ENCODE measurements at places on chromosomes 1 and 21.

GRCh38 chr1:117092594-117092993, 29.0 kb downstream of the TRIM45 start:
- no peak for DNase-seq
- no peak overlapping the region for H3K4me3 ChIP-seq
- H3K27me3 ChIP-seq: no peaks in the 10 kb centered on the region
- H3K4me1 ChIP-seq: peaks cover 2% of the 10 kb centered on the region

GRCh38 chr1:87202451-87202850, 126.2 kb upstream of the LMO4 start:
- no peak overlapping the region for H3K27ac ChIP-seq
- peaks cover 3% of the 10 kb centered on the region for H3K4me1 ChIP-seq
- peaks cover 53% of the 10 kb centered on the region for H3K27me3 ChIP-seq
- H3K4me3 ChIP-seq: peak overlapping the region; percentile 1
- H3K36me3 ChIP-seq: no peaks in the 10 kb centered on the region

DNA sequence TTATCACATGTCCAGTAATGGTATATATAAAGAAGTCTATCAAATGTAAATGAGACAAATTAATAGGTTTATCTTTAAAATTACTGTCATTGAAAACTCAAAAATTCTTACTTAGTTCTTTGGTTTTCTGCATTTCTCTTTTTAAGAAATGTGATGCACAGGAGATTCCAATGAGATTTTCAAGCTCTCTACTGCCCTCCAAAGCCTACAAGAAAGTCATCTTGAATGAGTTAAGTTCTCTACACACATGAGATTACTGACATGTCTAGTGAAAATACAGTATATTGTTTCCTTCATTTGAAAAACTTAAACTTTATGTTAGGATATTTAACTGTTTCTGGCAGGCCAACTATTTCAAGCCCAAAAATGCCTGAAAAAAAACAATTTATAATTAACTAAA, 68.8 kb downstream of the ITGB3BP start:
- H3K27ac ChIP-seq: no peak overlapping the region
- peaks cover 3% of the 10 kb centered on the region for H3K36me3 ChIP-seq
- no peak overlapping the region for H3K4me3 ChIP-seq

GRCh38 chr1:22606161-22606560, 30.3 kb upstream of the C1QA start:
- H3K4me1 ChIP-seq: no peaks in the 10 kb centered on the region
- H3K27me3 ChIP-seq: peaks cover 57% of the 10 kb centered on the region
- H3K4me3 ChIP-seq: no peak overlapping the region
- no peaks in the 10 kb centered on the region for H3K36me3 ChIP-seq
- H3K27ac ChIP-seq: no peak overlapping the region
- no peak for DNase-seq

DNA sequence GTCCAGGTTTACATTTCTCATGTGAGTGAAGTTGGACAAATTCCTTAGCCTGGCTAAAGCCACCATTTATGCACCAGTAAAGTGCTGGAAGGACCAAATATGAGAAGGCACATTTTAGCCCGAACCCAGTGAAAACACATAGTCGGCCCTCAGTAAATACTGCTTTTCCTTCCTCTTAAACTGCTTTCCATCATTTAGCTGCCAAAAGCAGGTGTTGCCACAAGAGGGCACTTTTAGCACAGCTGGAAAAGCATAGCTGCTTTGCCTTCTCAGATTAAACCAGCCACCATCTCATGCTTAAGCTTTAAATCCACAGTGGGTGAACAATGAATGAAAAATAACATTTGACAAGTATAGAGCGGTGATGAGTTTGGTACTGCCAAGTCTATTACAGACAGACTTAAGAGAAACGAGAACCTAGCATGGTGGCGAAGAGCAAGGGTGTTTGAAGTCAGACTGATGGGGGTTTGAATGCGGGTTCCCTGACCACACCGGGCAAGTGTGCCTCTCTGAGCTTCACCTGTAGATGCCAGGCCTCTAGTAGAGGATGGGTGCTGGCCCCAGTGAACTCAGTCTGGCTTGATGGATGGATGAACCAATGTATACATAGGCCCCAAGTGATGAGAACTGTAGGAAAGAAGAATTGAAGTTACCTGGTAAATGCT, 57.8 kb downstream of the SLC35D1 start:
- H3K4me1 ChIP-seq: peaks cover 11% of the 10 kb centered on the region
- H3K27ac ChIP-seq: peak overlapping the region; percentile 77
- no peak overlapping the region for H3K4me3 ChIP-seq
- DNase-seq: peak; percentile 37

- DNase-seq: no peak
- H3K36me3 ChIP-seq: no peaks in the 10 kb centered on the region
- no peaks in the 10 kb centered on the region for H3K4me1 ChIP-seq
- H3K27ac ChIP-seq: no peak overlapping the region
- peaks cover 24% of the 10 kb centered on the region for H3K27me3 ChIP-seq
Measured at GRCh38 chr1:178593515-178593914, 80.6 kb downstream of the TEX35 start.

DNA sequence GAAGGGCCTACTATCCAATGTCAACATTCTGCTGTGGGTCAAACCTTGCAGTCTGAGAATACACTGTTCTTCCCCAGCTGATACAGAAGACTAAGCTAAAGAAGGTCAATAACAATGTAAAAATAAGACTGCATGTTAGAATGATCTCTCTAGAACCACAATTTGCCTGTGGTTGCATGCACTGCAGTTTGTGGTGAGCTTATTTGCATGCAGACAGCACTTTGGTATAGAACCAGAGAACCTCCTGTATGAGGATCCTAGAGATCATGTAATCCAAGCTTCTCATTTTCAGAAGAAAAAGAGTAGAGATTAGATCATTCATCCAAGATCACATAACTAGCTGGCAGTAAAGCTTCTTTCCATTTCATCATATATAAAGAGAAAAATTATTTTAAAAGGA, 15.8 kb downstream of the SYNJ1 start:
- H3K36me3 ChIP-seq: peaks cover 6% of the 10 kb centered on the region
- H3K4me1 ChIP-seq: peaks cover 44% of the 10 kb centered on the region
- DNase-seq: no peak

DNA sequence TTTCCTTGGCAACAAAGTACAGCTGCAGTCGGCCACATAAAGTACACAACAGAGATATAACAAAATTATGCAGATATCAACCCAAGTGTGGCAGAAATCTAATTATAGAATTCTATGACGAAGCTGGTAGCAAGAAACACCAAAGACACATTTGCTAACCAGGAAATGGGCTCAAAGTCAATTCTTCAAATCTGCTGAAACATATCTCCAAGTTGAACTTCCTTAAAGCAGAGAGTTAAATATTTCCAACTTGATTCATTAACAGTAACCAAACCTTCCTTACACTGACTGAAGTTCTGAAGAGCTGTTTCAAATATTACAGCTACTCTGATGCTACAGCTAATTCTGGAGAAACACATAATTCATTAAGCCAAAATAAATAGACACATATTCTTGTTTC, 67.6 kb upstream of the SDC3 start:
- no peak overlapping the region for H3K4me3 ChIP-seq
- peaks cover 39% of the 10 kb centered on the region for H3K4me1 ChIP-seq
- peaks cover 74% of the 10 kb centered on the region for H3K36me3 ChIP-seq
- H3K27ac ChIP-seq: peak overlapping the region; percentile 66

DNA sequence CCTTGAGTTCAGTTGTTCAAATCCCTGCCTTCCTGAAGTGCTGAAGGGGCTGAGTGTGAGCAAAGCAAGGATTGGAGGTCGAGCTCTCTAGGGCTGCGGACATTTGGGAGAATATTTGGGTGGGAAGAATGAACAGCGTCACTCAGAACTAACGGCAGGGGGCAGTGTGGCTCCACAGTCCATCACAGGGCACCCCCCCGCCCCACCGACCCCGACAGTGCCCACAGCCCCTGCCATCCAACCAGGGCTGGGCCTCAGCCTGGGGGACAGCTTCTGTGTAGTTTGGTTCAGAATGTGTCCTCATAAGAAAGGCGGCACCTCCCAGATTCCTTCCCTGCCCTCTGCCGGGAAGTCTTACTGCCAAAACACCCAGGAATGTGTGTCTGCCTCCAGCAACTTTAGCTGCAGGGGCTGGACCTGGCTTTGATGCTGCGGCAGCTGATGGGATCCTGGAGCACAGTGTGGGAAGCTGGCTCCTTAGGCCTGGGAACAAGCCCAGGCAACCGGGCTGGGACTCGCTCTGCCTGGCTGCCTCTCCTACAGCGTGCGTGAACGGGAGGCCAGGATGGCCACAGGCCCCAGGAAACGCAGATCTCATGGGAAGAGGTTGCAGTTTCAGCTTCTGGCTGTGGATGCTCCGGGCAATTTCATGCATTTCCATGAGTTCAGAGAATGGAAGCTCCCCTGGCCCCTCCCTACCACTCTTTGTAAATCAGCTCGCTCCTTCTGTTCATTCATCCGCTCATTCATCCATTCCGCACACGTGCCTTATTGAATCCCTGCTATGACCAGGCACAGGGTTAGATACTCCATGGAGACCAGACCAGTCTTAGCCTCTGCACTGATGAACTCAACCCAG, 104.9 kb upstream of the TMPRSS2 start:
- DNase-seq: no peak
- H3K27ac ChIP-seq: no peak overlapping the region
- peaks cover 38% of the 10 kb centered on the region for H3K27me3 ChIP-seq
- no peaks in the 10 kb centered on the region for H3K36me3 ChIP-seq

DNA sequence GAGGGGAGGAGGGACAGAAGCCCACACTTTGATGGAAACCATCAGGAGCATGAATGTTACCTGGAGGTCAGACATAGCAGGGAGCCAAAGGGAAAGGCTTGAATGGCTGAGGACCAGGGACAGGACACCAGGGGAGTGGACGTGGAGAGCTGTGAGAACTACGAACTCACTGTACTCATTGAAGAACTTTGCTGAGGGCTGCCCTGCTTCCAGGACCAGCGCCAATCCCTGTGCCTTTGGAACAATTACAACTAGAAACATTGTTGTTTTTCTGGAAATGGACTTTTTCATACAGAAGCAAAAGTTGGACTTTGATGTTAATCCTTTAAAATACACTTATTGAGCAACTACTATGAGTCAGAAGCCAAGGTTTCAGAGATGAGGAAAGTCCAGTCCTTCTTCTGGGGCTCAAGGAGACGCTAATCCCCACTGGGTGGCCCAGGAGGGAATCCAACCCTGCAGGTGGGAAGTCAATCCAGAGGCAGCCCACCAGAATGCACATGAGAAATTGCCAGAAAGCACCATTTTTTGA, 12.9 kb downstream of the TSPAN2 start:
- no peaks in the 10 kb centered on the region for H3K27me3 ChIP-seq
- no peak for DNase-seq
- no peak overlapping the region for H3K4me3 ChIP-seq
- H3K4me1 ChIP-seq: peaks cover 11% of the 10 kb centered on the region
- H3K27ac ChIP-seq: no peak overlapping the region

DNA sequence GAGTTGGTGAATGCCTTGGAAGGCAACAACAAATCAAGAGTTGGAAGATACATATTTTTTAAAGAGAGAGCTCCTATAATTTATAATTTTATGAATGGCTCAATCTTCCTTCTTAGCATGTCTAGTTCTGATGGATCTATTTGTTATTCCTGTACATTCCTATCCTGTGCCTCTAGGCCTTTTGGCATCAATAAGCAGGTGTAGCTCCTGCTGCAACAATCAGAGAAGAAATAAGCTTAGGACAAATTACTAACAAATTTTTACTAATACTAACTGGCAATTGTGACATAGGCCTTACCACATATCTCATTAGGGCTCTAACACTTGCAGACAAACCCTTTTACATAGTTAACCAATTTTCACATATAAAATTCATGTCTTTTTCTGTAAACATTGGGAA, 682.0 kb downstream of the LTN1 start:
- H3K27me3 ChIP-seq: no peaks in the 10 kb centered on the region
- no peak overlapping the region for H3K4me3 ChIP-seq
- H3K4me1 ChIP-seq: no peaks in the 10 kb centered on the region
- H3K36me3 ChIP-seq: no peaks in the 10 kb centered on the region

DNA sequence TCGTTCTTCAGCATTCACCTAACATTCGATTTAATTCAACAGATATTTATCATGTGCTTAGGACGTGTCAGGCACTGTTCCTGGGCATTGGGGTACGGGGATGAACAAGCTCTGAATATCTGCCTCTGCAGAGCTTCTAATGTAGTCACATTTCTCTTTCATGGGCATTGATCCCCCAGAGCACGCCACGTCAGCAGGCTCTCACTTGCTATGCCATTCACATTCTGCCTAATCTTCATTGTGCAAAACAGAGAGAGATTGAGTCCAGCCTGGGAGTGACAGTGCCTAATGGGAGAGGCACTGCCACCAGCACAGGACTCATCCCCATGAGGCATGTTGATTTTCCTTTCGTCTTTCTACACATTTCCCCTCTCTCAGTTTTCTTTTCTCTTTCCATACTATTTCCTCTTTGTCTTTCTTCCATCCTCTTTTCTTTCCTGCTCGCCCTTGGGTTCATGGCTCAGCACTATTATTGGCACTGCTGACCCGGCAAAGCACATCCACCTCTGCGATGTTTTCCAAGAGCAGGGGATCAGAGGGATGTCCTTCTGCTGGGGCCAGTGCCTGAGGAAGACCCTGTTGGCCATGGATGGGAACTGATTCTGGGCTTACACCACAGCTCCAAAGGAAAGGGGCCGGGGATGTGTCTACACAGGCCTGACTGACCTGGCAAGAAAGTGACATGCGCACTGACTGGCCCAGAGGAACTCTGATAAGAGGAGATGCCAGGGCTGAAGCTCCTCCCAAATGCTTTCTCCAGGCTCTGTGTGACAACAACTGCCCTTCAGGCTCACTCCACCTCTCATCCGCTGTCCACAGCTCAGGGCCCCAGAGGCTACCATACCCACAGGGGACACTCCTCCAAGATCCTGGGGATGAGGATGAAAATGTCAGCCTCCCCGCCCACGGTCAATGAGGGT, 195.9 kb downstream of the TOMM20 start:
- H3K4me3 ChIP-seq: no peak overlapping the region
- peaks cover 5% of the 10 kb centered on the region for H3K4me1 ChIP-seq
- H3K27ac ChIP-seq: no peak overlapping the region

DNA sequence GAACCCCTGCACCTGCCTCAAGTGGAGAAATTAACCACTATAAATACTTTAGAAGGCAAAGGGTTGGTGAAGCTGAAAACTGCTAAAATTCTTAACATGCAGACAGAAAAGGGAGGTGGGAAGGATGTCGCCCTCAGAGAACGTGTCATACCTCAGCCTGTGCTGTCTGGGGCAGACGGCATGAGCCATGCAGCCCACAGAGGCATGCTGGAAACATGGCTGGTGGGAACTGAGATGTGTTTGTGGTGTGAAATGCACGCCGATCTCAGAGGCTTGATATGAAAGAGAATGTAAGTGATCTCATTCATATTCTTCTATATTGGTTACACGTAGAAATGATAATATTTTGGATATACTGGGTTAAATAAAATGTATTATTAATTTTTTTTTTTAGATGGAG, 16.3 kb downstream of the AGPAT3 start:
- H3K4me3 ChIP-seq: no peak overlapping the region
- peaks cover 51% of the 10 kb centered on the region for H3K4me1 ChIP-seq
- DNase-seq: peak; percentile 31
- H3K27ac ChIP-seq: no peak overlapping the region
